Fibroblast of the conjunctiva (primary cell): ENCODE measurements at places on chromosomes 12 and 14.

DNA sequence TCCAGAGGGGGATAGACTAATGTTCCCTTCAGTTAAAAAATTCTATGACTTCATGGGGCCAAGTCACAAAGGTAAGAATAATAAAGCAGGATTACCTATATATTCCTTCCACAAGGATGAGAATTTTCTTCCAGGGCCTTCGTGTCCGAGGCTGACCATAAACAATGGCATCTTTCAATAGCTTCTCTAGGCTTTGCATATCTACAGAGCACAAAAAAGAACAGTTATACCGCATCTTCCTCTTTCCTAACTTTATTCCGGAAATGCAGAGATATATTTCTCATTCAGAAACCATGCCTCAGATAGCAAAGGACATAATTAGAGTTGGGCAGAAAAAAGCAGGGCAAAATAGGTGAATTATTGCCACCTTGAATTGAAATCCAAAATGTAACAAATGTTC is 58.3 kb upstream of the ISM2 start:
- no peak for DNase-seq

DNA sequence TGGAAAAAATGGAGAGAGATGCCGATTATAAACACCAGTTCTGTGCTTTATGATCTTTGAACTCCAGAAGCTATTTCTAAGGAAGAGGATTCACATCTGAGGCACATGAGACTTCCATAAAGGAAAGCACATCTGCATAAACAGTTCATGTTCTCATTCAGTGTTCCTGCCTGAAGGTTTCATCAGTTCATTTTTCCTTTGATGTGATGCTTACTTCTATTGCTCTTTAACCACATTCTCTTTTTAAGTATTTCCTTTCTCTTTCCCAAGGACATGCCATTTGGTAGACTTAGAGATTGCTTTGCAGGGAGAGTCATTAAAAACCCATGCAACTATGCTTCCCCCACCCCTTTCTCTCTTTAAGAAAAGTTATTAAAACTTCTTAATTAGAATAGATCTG is 387.0 kb upstream of the FLRT2 start:
- no peak for DNase-seq

DNA sequence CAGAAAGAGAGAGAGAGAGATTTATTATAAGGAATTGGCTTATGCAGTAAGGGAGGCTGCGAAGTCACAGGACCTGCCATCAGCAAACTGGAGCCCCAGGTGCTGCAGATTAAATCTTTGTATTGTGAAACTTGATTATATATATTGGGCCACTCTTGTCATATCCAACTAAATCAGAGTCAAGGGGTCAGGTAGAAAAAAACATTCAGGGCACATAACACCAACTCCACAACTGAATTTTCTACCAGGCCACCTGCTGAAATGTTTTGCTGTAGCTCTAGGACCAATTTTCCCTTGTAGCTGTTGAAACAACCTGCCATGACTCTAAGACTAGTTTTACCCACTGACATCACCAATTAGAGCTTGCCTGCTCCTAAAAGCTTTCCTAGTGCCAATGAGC is 1240.8 kb downstream of the SLC16A7 start:
- no peak for DNase-seq

- DNase-seq, result no peak
Observed at GRCh38 chr12:132111654-132112304, 32.3 kb downstream of the DDX51 start.

GRCh38 chr12:124567673-124568373 is 411 bp upstream of the NCOR2 start:
- peak; percentile 90 for DNase-seq

GRCh38 chr12:130083002-130083401 is 79.3 kb upstream of the FZD10 start:
- DNase-seq, result no peak

DNA sequence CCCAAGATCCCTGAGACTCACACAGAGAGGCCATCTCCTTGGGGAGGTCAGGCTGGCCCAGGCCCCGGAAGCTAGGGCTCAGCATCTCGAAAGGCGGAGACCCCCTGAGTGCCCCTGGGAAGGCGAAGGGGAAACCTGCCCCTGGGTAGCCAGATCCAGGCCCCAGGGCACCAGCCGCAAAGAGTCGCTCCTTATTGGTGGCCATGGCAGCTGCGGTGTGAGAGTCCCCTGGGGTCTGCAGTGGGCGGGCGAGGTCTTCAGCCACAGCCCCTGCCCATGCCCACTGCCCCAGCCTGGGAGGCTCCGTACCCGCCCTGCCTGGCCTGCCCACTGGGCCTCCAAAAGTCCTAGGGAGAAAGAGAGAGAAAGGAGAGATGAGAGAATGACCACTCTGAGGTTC is 4.7 kb downstream of the RARG start:
- DNase-seq, result no peak

DNA sequence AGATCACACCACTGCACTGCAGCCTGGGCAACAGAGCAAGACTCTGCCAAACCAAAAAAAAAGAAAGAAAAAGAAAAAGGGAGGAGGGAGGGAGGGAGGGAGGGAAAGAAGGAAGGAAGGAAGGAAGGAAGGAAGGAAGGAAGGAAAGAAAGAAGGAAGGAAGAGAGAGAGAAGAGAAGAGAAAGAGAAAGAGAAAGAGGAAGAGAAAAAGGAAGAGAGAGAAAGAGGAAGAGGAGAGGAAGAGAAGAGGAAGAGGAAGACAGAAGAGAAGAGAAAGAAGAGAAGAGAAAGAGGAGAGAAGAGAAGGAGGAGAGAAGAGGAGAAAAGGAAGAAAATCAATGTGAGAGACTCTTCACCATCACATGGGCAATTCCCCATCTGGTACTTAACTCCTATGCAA is 57.6 kb upstream of the CRACR2A start:
- no peak for DNase-seq

- no peak for DNase-seq
Observed at GRCh38 chr12:6584293-6584692, 16.2 kb upstream of the NOP2 start.

DNA sequence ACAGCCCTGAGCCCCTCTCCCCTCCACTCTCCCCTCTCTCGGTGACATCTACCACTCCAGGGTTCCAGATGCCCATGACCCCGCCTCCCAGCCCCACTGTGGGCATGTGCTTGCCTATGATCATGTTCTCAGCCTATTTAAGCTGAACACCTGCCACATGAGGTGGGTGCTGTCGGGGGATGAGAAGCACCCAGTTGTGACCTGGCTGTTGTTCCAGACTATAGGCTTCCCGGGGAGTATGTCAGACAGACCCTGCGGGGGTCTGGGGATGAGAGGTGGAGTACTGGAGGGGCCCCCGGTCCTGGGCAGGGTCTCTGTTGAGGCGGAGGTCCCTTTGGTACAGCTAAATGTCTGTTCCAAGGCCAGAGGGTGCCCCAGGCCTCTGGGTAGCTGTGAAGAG is 6.0 kb downstream of the VSX2 start:
- DNase-seq, result no peak

DNA sequence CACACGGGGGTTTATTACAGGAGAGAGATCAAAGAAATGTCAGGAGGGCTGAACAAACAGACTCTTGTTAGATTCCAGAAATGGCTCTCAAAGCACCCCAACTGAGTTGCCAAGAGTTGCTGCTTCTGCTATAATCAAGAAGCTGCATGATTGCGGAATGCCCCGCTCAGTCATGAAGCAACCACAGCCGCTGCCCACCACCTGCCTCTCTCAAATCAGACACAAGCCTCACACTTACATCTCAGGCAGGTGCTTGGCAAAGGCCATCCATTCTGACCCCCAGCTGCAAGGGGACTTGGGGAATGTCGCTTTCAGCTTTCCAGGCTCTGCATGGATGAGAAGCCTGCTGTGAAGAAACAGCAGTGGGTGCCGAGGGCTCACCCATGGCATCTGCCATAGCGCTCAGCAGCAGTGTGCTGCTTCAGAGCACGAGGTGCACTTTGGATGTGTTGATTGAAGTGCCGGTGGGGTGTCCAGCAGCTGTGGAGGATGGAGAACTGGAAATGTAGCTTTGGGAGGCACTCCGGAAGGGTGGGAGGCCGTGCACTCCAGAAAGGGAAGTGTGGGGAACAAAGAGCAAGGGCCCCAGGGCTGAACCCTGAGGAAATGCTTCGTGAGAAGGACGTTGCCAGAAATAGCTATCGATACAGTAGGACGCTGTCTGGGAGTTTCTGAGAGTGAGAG is 37.7 kb downstream of the LRRC74A start:
- no peak for DNase-seq

- no peak for DNase-seq
Observed at GRCh38 chr12:1504304-1504894, 90.0 kb downstream of the FBXL14 start.

GRCh38 chr14:35405304-35405996 is 901 bp upstream of the NFKBIA start:
- no peak for DNase-seq
